ENCODE measurements at places on chromosomes 7 and 10.

- DNase-seq, result no peak
These were observed 31.1 kb upstream of the MSMB start for GRCh38 chr10:46077141-46077554.

GRCh38 chr10:86099542-86100334 is 266.9 kb downstream of the GRID1 start:
- DNase-seq, result no peak

DNA sequence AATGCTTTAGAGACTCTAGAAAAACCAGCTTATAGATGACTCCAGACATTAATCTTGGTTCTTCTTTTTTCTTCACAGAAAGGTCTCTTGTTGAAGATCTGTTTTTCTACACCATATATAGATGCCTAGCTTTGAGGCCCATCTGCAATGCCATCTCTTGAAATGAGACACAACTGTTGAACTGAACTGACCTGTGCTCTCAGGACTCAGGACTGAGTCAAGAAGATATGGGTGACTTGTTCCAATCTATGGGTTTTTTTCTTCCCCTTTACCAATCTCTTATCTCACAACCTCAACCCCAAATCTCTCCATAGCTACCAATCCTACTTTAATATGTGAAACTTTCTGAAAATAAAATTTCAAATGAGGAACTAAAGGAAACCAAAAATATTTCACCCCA is 194.7 kb downstream of the SNX13 start:
- DNase-seq, result no peak

DNA sequence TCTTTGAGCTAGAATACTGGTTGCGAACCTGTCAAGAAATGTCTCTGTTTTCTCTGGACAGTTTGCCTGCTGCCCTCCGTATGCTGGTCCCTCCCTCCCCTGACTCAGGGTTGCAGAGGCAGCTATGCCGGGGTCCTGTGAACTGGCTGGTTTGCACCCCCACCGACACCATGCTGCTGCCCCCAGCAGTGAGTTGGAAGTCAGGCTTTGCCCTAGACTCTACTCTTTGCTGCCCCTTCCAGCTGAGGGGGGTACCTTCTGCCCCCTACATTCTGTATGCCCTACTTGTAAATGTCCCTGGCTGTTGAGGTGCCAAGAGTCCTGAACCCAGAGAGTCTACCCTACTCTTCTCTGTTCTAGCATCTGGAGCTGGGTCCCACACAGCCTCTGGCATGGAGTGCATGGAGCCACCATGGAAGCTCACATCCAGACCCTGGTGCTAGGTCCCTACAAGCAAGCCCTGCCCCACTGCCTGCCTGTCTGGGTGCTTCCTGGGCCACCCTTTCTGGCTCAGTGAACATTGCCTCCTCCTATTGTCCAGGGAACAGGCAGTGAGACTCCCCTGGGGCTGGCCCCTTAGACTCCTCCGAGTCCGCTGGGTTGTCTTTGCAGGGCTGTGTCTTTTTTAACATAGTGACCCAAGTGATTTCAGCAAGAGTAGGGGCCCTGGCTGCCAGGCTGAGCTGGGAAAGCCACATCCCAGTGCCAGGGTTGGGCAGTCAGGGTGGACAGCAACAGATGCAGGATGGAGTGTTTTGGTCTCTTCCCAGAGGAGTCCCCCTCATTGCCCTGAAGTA is 138.9 kb downstream of the ADCY1 start:
- DNase-seq, result no peak

DNA sequence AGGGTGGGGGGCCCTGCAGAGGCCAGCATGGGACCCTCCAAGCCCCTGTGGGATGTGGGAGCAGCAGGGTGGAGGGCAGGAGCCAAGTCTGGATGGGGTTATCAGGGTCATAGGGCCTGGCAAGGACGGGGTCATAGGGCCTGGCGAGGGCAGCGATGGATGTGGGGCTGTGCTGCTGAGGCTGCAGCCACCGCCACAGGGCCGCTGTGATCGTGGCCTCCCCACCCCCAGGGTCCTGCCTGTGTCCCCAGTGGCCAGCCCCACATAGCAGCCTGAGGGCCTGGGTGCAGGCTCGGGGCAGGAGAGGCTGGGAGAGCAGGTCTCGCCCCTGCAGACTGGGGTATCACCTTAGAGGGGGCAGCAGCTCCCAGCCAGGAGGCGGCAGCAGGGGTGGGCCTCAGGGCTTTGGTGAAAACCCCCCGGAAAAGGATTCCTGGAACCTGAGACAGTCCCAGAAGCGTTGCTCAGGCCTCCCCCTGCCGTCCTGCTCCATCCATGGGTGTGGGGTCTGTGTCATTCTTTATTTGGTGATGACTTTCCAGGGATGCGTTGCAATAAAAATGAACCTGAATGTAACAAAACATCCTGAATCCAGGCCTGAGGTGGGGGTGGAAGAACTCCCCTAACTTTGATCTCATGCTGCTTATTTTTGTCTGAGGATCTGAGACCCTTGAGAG is 107.3 kb upstream of the SHH start:
- no peak for DNase-seq

DNA sequence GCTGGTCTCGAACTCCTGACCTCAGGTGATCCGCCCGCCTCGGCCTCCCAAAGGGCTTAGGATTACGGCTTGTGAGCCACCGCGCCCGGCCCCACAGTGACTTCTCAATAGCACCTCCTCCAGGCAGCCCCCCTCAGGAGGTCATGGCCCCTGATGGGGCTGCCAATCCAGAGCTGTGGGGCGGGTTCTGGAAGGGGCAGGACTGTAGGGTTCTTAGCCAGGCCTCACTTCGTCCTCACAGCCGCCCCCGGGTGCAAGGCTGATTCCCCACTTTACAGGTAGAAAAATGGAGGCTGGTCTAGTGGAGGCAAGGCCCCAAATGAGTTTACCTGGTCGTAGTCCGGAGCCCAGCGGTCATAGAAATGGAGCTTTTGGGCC is 638 bp downstream of the METTL27 start:
- no peak for DNase-seq

- DNase-seq, result no peak
These were observed 31.0 kb upstream of the ADGRA1 start for GRCh38 chr10:133056651-133057178.

GRCh38 chr7:103446049-103446520 is at the start of gene SLC26A5:
SLC26A5 (minus strand) TSS chr7:103446207; CDS start chr7:103421514, 24,693 bp downstream.
- DNase-seq, result peak; percentile 65

DNA sequence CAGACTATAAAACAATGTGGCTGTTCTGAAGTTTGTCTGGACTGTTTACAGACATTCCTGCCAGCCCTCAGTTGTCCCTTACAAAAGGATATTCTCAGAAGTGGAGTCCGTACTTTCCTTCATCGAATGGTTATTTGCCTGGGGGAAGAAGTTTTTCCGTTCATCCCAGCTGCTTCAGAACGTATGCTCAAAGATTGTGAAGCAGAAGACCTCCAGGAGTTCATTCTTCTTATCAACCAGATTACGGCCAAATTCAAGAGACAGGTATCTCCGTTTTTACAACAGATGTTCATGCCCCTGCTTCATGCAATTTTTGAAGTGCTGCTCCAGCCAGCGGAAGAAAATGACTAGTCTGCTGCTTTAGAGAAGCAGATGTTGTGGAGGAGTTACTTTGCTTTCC is 174.3 kb upstream of the NUPR2 start:
- DNase-seq, result no peak

DNA sequence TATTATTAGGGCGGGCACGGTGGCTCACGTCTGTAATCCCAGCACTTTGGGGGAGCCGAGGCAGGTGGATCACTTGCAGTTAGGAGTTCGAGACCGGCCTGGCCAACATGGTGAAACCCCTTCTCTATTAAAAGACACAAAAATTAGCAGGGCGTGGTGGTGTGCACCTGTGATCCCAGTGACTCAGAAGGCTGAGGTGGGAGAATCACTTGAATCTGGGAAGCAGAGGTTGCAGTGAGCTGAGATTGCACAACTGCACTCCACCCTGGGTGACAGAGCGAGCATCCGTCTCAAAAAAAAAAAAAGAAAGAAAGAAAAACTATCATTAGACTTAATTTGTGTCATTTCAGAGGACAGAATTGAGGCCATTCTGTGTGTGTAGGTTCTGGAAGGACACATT is 752.7 kb upstream of the GALNT17 start:
- DNase-seq, result no peak

DNA sequence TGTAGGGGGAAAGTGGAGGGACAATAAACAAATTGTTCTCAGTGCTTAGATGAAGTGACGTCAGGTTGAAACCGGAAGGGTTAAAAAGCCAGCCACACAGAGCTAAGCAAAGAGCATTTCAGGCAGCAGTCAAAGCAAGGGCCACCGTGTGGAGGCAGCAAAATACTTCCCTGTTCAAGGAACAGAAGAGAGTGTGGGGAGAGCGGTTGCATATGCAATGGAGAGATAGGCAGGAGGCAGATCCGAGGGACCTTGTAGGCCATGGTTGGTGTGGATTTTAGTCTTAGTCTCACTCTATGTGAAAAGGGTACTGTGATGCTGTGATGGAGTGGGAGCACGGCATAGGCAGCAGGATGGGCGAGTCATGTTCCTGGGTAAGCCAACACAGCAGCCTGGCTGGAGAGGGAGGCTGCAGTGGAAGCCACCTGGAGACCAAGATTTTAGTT is 3.8 kb upstream of the STN1 start:
- DNase-seq, result no peak

- DNase-seq, result no peak
These were observed 496.6 kb downstream of the INHBA start for GRCh38 chr7:41206267-41206666.

- no peak for DNase-seq
These were observed 39.3 kb downstream of the PRF1 start for GRCh38 chr10:70563230-70563629.

DNA sequence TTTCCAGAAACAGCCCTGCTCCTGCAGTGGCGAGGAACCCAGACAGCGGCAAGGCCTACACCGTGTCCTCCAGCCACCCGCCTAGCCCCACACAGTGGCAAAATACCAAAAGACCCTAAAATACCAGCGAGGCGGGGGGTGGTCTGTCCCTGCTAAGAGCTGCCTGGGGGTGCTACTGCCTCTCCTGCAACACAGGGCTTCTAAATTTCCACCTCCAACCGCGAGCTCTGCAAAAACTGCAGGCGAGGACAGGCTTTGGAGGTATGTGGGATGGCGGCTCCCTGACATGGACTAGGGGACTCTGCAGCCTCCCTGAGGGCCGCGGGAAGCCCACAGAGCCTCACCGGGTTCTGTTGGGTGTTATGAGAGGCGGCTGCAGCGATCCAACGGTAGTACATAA is 122.3 kb downstream of the WDR37 start:
- DNase-seq, result no peak

DNA sequence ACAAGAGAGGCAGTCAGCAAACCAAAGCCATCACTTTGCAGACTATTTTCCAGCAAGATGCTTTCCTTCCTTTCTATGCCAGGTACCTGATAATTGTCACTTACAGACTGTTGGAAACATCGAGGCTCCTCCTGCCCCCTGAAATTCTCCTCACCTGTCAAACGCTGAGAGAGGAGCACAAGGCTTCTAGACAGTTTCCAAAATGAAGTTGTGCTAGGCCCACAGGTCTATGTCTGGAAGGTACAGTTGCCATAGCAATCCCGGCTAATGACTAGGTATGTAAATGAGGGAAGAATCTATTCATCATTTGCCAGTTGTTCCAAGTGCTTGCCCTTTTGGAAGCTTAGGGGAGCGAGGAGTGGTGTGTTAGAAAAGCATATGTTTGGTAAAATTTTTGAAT is 334.4 kb downstream of the CALN1 start:
- no peak for DNase-seq

GRCh38 chr7:105325216-105325904 is 63.4 kb downstream of the SRPK2 start:
- no peak for DNase-seq

DNA sequence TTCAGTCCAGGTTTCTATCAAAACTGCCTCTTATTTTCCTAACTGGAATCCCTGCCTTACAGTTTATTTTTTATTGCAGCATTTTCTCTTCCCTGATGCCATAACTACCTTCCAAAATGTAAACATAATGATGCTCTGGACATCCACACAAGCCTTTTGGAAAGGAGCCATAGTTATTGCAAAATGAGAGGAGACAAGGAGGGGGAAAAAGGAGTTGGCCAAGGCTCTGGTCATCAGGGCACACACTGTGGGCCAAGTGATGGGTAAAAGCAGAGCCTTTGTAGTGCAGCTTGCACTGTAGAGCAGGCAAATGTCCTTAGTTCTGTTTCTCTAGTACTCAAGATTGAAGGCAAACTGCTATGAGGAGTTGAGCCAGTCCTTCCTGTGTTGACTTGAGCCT is 289.3 kb upstream of the MTPN start:
- DNase-seq, result no peak

- no peak for DNase-seq
These were observed 36.0 kb downstream of the CLEC2L start for GRCh38 chr7:139559364-139560105.

DNA sequence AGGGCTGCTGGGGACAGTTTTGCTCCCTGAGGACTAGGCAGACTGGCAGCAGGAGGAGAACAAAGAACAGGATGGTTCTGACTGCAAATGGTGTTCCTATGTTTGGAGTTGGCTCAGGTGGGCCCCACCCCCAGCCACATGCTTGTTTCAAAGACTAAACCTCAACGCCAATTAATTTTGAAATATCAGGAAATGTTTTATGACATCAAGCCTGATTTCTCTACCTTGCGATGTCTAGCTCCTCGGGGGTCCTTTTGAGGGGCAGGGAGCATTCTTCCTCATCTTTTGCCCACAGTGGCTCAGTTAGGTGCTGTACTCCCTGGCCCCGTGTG is 4.1 kb upstream of the MYH16 start:
- no peak for DNase-seq

- DNase-seq, result no peak
These were observed 24.5 kb downstream of the STEAP1 start for GRCh38 chr7:90178679-90179278.

DNA sequence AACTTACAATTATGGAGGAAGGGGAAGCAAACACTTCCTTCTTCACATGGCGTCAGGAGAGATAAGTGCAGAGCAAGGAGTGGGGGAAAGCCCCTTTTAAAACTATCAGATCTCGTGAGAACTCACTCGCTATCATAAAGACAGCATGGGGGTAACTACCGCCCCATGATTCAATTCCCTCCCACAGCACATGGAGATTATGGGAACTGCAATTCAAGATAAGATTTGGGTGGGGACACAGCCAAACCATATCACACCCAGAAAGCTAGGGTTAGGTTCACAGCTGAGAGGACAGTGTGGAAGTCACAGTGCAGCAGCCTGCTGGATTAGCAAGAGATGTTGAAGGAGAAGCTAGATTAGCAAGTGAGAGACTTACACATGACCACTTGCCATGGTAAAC is 81.6 kb downstream of the CRTAC1 start:
- DNase-seq, result no peak

GRCh38 chr10:110648692-110649346 is 4.7 kb downstream of the RBM20 start:
- DNase-seq, result no peak

DNA sequence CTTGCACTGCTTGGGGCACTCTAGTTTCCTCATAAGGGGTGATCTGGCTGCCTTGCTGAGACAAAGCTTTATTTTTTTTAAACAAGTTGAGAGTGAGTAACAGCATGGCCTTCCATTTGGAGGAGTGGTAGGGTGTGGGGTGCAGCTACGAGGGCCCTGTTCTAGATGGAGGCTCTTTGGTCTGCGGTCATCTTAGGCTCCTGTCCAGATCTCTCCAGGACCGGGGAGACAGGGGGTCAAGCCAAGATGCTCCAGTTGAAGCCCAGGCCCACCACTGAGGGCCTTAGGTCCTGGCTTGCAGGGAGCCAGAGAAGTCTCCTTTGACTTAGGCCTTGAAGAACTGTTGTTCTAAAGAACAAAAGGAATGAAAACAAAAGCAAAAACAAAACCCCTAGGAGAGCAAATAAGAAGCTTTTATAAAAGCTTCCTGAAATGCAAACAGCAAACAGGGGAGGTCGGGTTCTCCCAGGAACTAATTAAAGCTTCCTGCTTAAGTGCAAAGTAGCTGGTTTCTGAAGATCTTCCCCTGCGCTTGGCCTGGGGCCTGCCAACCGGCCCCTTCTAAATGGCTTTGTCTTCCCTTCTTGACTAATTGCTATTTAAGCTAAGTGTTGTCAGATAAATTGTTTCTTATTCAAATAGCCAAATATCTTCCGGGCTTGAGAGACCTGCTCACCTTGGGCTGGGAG is 259.2 kb downstream of the GLRX3 start:
- no peak for DNase-seq

All from NCI-H1105 (cell line).